NCI-H1105 (cell line): ENCODE measurements at places on chromosomes 5 and 9.

DNA sequence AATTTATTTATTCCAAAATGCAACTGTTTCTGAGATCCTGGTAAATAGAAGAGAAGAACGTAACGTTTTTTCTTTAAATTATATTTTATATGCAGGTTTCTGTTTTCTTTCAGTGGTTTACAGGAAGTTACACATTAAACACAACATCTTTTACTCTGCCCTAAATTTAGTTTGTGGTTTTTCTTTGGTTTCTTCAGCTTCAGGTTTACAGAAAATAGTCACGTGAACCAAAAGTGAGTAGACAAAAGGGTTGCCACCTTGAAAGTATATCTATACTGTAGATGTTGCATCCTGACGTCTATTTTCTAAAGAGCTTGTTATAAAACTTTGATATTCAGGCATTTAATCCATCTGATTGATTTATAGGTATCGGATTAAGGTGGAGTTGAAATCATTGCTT lies 1236.6 kb downstream of the MAT2B start:
- no peak for DNase-seq

GRCh38 chr9:38445154-38446043 lies 21.1 kb upstream of the IGFBPL1 start:
- DNase-seq = no peak

GRCh38 chr9:93261735-93262523 lies 78.0 kb downstream of the WNK2 start:
- DNase-seq = no peak

DNA sequence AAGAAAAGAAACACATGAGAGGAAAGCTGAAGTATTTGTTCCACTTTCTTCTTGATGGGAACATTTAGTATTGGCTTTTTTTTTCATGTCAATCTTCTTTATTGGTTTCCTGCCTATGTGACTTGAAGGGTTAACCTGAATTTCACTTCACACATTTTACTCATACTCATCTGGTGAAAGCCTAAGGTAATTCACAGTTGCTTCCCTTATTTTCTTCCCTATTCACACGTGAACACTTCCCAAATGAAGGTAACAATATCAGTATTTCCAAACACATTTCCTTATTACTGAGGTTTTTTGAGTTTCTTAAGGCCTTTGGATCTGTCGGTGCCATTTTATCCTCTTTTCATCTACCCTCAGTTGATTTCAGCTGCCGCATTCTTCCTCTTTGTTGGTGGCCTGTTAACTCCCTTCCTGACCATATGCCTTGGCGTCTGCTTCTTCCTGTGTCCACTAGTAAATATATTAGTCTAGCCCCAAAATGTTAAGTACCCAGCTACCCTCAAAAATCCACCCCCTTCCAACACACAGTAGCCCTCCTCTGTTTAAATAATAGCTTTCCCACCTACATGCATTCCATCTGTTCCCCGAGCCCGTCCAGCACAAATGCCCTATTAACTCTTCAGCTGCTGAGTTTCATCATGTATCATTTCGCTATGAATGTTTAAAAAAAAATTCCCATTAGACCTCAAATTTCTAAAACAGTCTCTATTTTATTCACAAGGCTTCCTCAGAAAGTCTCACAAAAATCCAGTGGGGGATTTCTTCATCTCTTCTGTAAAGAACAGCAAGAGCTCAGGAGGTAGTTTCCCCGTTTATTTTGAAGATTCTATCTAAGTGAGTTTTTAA lies 97.3 kb downstream of the USP20 start:
- no peak for DNase-seq

GRCh38 chr9:79480639-79481038 lies 91.1 kb upstream of the TLE4 start:
- no peak for DNase-seq
